Stimulated activated CD8-positive, alpha-beta memory T cell treated with anti-CD3 and anti-CD28 coated beads, Interleukin-4, amount 100 ng/mL, for 1 hour (primary cell): ENCODE measurements at places on chromosomes 3 and 15.

- DNase-seq: no peak
Observed at GRCh38 chr3:135352213-135352612, 557.2 kb downstream of the EPHB1 start.

- DNase-seq: no peak
Observed at GRCh38 chr3:45992821-45993221, 2.8 kb downstream of the FYCO1 start.

- no peak for DNase-seq
Observed at GRCh38 chr15:47987461-47987860, 133.3 kb upstream of the SLC24A5 start.

DNA sequence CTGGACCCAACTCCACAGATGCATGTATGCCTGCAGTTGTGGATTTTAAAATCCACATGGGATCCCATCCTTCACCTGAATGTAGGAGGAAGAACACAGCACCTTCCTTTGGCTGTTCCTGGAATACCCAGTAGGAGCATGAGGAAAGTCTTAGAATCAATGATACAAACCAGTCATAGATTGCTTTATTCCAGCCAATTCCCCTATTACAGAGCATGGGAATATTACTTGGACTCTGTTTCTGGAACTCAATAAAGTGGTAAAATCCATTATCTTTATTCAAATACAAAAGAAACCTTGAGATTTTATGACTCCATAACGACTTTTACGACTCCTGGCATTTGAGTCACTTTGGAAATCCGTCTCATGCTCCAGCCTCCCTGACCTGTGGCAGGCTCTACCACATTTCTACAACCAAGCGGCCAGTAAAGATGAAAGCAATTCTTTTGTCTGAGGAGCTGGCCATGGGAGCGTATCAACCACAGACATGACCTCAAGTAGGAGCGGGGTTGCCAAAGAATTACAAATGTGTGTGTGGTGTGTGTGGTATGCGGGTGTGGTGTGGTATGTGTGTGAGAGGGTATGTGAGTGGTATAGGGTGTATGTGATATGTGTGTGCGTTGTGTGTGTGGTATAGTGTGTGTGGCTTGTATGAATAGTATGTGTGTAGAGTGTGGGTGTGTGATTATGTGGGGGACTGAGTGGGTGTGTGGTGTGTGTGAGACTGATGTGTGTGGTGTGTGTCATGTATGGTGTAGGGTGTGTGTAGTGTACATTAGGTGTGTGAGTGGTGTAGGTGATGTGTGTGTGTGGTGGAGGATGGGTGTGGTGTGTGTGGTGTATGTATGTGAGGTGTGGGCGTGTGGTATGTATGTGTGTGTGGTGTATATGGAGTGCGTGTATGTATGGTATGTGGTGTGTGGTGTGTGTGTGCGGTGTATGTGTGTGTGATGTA is 40.0 kb downstream of the ARRDC4 start:
- no peak for DNase-seq

GRCh38 chr15:92050220-92050898 is 196.9 kb downstream of the SLCO3A1 start:
- no peak for DNase-seq

- no peak for DNase-seq
Observed at GRCh38 chr3:120454076-120454689, 3.4 kb upstream of the FSTL1 start.

DNA sequence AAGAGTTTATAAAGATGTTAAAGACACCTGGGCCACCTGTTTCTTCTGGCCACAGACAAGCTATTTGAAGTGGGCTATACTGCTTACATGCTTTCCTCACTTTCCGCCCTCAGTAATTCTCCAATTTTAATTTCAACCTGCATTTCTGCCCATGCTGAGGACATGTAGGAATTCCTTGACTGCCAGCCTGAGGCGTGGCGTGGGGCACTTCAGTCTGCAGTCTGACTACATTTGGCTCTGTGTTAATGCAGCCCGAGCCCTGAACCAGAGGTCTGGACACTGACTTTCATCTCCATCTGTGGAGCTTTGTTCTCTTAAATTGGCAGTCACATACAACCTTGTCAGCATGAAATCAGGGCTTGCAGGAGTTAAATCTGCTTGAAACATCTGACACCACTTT is 8.5 kb downstream of the UQCC5 start:
- no peak for DNase-seq

GRCh38 chr3:193350744-193351143 is 27.8 kb downstream of the ATP13A5 start:
- no peak for DNase-seq

DNA sequence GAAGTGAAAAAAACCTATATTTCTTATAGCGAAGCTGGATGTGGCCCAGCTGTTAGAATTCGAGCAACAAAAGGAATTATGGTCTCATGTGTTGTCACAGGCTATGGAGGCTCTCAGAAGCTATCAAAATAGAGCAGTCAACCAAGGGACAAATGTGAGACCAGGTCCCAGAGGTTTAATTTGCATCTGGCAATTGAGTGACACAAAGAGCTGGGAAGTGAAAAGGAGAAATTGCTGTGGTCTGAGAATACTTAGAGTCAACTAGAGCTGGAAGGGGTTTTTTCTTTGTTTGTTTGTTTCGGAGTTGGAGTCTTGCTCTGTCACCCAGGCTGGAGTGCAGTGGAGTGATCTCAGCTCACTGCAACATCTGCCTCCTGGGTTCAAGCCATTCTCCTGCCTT is 61.3 kb upstream of the SMAD3 start:
- no peak for DNase-seq

DNA sequence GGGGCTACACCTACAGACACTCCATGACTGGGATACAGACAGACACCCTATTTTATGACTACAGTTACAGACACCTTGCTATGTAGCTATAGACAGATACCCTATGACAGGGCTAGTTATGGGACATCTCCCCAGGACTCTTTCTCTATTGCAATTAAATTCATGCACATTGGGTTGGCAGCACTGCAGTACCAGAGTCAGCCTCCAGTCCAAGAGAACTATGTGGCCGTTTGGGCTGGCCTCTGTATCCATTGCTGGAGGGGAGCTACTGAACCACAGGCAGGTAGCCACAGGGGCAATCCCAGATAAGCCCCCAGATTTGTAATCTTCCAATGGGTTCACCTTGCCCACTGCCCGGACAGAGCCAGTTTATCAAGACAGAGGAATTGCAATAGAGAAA is 108.4 kb upstream of the SPATA16 start:
- DNase-seq: no peak

DNA sequence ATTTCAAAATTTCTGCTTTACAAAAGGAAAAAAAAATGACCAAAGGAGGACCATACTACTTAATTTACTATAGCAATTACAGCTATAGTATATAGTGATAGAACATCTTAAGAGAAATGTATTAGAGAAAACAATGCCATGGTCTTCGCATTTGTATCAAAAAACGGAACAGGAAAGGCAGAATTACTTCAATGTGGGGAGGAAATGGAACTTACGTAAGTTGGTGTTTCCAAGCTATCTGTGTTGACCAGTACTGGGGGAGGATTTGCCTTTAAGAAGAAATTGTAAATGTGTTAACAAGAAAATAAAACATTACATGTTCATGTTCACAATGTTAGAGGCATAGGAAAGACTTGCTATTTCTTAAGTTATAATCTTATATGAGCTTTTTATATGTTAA is 119.9 kb upstream of the MELTF start:
- DNase-seq: no peak

DNA sequence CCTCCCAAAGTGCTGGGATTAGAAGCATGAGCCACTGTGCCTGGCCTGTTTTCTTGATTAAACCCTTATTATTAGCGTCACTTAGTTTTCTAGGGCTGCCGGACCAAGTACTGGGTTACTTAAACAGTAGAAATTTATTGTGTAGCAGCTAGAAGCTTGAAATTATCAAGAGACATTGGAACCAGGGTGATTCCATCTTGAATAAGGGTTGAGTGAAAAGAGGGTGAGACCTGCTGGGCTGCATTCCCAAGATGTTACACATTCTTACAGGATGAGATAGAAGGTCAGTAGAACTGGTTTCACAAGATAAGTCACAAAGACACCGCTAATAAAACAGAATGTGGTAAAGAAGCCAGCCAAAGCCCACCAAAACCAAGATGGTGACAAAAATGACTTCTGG is 18.6 kb upstream of the FSTL1 start:
- DNase-seq: no peak

- no peak for DNase-seq
Observed at GRCh38 chr15:36798366-36798765, 218.9 kb downstream of the CDIN1 start.

GRCh38 chr15:92621972-92622533 is 33.5 kb downstream of the FAM174B start:
- DNase-seq: no peak

- no peak for DNase-seq
Observed at GRCh38 chr3:71393093-71393492, 190.4 kb downstream of the FOXP1 start.

- DNase-seq: no peak
Observed at GRCh38 chr3:11053926-11054503, 61.5 kb downstream of the SLC6A1 start.

GRCh38 chr15:97691078-97691477 is 269.4 kb upstream of the ARRDC4 start:
- no peak for DNase-seq

GRCh38 chr3:141081141-141081795 is 30.1 kb downstream of the SPSB4 start:
- no peak for DNase-seq

- DNase-seq: no peak
Observed at GRCh38 chr3:107241217-107241616, 136.0 kb upstream of the CCDC54 start.

DNA sequence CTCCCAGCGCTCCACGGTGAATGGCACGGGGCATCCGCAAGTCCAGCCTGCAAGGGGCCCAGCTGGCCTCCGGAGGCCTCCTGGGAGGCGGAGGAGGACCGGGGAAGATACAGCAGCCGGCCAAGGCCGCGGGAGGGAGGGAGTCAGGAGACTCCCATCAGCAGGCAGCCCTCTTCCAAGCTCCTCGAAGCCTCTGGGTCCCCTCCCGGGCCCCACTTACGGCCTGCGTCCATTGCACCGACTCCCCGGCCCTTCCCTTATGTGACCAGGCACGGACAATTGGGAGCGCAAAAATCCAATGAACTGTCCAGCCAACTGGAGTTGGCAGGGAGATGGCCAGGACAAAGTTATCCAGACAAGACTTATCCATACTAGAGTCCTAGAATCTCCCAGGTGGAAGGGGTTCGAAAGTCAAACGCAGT is 668 bp downstream of the MFGE8 start:
- no peak for DNase-seq
